NCI-H1105 treated with DMSO at 0.1 percent for 48 hours (cell line): ENCODE measurements at places on chromosomes 4 and X.

- DNase-seq, result no peak
Measured at GRCh38 chr4:57064811-57065711, 45.1 kb downstream of the IGFBP7 start.

DNA sequence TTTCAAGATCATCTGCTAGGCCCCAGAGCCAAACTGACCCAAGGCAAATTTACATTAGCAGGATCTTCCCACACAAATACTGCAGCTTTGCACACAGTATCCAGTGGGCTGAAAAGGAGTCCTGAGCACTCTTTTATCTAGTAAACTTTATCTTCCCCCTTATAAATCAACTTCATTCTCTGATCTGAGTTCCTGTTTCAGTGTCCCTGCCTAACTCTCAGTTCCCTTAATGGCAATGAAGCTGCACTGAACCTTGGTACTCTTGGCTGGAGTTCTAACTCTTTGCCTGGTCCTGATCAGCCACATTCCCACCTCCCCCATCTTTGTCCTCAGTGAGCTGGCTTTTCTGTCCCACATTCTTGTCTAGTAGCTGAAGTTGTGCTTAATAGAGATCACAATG lies 37.4 kb downstream of the EDA2R start:
- no peak for DNase-seq

- DNase-seq, result no peak
Measured at GRCh38 chr4:36255577-36255976, 11.3 kb upstream of the ARAP2 start.

- DNase-seq, result no peak
Measured at GRCh38 chr4:118814058-118814457, 21.9 kb downstream of the SEC24D start.

DNA sequence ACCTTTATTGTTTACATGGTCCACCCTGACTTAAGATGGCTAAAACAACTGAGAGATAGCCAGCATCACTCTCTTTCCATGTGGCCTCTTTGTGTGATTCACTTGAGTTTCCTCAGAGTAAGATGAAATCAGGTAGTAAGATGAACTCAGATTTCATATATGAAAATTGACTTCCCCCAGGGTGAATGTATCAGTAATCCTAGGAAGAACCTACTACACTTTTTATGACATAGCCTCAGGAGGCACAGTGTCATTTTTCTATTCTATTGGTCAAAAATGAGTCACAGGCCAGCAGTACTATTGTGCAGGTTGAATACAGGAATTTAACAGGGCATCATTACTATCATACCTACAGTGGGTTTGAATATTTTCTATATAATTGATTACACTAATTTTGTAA lies 14.6 kb upstream of the SULT1E1 start:
- no peak for DNase-seq

- DNase-seq, result no peak
Measured at GRCh38 chrX:43728966-43729365, 72.9 kb downstream of the MAOA start.

- no peak for DNase-seq
Measured at GRCh38 chr4:160846121-160846520, 1317.7 kb downstream of the FSTL5 start.
